Glutamatergic neuron (in vitro differentiated cells): ENCODE measurements at places on chromosomes 13 and 19. TPM values are rescaled to one million over a fixed set of nuclear protein-coding genes. Genes with fewer than 3 reads are reported as not detected.

The SPIB gene
- total RNA-seq, result 2.7 TPM

The FUT3 gene
- total RNA-seq, result not detected

The ZNF175 gene
- 12.4 TPM for total RNA-seq

The SLITRK5 gene
- total RNA-seq, result 1.8 TPM

The ZNF296 gene
- total RNA-seq, result 6.3 TPM

The MUC16 gene
- not detected for total RNA-seq
